ENCODE measurements at places on chromosomes 16 and 17. TPM values are rescaled to one million over a fixed set of nuclear protein-coding genes. Genes with fewer than 3 reads are reported as not detected.
A peak's percentile ranks its signal among the peaks of the same experiment; 100 is the strongest.

DNA sequence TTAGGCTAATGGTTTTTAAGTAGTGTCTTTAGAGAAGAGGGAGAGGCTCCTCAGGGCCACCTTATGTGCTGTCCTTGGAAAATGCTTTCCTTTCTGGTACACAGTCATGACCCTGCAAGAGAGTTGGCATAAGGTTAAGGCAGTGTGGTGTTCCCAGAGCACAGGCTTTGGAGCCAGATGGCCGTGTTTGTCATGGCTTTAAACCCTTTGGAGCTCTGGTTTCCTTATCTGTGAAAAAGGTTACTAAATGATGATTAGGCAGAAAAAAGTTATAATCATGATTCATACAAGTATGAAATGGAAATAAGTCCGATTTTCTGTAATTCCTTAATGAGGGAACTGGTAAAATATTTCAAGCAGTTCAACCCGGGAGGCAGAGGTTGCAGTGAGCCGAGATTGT, 13.2 kb downstream of the UTP4 start:
- DNase-seq: no peak

GRCh38 chr16:79195938-79196337, 404.6 kb downstream of the MAF start:
- DNase-seq: no peak

DNA sequence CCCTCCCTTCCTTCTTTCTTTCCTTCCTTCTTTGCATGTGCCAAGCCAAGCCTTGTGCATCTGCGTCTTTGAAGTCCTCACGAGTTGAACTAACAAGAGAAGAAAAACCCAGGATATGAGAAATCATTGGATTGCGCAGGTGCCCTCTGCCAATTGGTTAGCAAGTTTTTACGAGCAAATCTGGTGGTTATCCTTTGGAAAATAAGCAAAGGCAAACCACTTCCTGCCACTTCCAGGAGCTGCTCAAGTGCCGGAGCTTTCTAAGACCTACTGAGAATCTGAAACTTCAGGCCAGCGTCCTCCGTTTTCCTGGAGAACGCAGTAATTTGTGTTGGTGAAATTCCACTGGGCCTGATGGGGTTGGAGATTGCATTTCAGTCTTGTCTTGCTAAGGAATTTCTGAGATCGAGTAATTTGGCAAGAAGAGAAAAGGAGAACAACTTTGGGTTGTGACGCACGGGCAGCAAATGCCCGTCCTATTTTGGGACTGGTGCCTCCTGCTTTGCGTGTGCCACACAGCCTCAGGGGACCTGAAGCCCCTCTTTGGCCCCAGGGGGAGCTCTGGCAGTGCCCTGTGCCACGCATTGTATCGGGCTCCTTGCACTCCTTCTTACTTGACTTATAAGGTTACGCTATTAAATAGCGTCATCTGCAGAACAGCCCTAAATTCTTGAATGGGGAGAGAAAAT, 56.4 kb downstream of the CMIP start:
- DNase-seq: no peak

GRCh38 chr17:18228176-18228682, 2.8 kb downstream of the LLGL1 start:
- no peak for DNase-seq

Gene OR1G1
- total RNA-seq: not detected

DNA sequence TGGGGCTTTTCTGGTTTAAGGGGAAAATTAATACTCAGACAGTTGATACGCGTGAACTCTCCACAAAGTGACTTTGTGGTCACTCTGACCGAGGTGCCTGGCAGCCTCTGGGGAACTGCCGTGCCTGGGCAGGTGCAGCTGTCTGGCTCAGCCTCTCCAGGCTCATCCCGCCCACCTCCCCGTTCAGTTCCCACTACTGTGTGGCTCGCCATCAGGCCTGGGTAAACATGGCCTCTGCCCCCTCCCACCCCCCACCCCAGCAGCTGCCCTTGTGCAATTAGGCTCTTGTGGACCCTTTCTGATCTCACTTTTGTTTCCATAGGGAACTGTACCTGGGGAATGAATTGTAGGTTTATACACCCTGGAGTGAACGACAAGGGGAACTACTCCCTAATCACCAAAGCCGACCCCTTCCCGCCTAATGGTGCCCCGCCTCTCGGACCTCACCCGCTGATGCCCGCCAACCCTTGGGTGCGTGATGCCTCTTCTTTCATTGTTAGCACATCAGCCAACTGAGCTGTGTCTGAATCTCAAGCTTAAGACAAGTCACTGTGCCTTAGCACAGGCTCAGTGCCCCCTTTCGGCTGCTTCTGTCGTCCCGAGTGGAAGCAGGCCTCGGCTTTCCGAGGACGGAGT, 27.8 kb downstream of the ZC3H18 start:
- no peak for DNase-seq

GRCh38 chr17:6120351-6120750, 50.2 kb downstream of the WSCD1 start:
- no peak for DNase-seq

DNA sequence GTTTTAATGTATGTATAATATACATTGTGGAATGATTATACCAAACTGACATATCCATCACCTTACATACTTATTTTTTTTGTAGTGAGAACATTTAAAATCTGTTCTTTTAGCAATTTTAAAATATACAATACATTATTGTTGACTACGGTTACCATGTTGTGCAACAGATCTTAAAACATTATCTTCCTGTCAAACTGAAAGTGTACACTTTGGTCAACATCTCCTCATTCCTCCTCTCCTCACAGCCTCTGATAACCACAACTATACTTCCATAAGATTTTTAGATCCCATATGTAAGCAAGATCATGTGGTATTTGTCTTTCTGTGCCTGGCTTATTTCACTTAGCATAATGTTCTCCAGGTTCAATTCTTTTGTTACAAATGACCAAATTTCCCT, 7.5 kb upstream of the DNAJA2 start:
- no peak for DNase-seq

- no peak for DNase-seq
Measured at GRCh38 chr17:3979290-3979611, 15.0 kb upstream of the ATP2A3 start.

Gene ARHGAP44
- total RNA-seq: 0.21 TPM

DNA sequence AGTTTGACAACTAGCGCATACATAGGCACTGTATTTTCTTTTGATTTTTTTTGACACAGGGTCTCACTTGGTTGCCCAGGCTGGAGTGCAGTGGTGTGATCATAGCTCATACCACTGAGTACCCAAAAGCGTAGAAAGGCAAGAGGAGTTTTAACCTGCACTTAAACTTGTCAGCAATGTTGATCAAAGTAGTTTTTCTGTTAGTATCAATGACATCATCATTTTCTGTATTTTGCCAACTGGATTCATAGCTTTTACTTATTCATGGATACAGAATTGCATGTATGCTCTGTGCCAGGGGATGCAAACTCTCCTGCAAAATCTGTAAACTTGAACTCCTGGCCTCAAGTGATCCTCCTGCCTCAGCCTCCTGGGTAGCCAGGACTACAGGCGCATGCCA, 55.9 kb upstream of the ATP2A3 start:
- no peak for DNase-seq

Gene IKZF3
- 18.3 TPM for total RNA-seq

- DNase-seq: no peak
Measured at GRCh38 chr16:30934827-30935557, 11.6 kb downstream of the FBXL19 start.

DNA sequence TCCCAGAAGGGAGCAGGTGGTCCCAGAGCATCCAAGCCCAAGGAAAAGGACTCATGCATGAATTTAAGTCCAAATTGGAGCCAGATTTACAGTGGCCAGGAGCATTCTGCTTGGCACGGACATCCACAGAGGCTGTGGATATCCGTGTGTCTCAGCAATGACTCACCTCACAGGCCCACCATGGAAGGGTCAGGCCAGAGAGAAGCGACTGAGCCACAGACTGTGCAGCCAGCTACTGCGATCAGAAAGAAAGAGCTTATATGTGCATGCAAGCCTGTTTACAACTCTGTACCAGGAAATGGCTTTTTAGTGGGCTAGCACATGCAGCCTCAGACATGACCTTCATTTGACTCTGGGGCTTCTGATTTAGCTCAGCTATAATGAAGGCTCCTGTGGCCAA, 231.0 kb downstream of the C16orf95 start:
- DNase-seq: no peak

Gene CTRL
- 5.6 TPM for total RNA-seq

- peak; percentile 64 for DNase-seq
Measured at GRCh38 chr16:89093602-89094251, at the start of gene ACSF3. Gene ACSF3 (plus strand): TSS chr16:89093852. CDS start chr16:89100682, 6,830 bp downstream.

- DNase-seq: no peak
Measured at GRCh38 chr16:83085660-83086059, 458.9 kb downstream of the CDH13 start.

DNA sequence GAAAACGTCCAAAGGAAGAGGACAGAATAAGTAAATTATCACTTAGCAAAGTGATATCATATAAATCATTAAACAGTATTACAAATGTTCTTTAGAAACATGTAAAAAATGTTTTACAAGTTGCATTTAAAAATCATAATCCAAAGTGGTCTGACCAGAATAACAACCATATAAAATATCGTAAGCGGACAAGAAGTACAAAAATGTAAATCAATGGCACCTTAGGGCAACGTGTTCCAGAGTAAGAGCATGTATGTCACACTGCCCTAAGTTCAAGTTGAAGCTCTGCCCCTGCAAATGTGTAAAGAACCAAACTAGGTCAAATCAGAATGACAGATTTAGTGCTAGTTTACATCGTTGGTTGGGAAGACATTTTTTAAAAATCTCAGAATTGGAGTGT, 11.4 kb downstream of the USP31 start:
- no peak for DNase-seq

GRCh38 chr17:50129353-50129727, 620 bp downstream of the SAMD14 start:
- DNase-seq: no peak

Gene STAT5A
- total RNA-seq: 302 TPM

Gene OTOA
- total RNA-seq: not detected

Gene PLEKHM1
- total RNA-seq: 33.1 TPM

Gene SPATA32
- total RNA-seq: 0.67 TPM

GRCh38 chr17:79148584-79148983, 74.0 kb downstream of the ENGASE start:
- DNase-seq: no peak

GRCh38 chr17:48618256-48618896, 3.3 kb upstream of the HOXB8 start:
- peak; percentile 77 for DNase-seq

DNA sequence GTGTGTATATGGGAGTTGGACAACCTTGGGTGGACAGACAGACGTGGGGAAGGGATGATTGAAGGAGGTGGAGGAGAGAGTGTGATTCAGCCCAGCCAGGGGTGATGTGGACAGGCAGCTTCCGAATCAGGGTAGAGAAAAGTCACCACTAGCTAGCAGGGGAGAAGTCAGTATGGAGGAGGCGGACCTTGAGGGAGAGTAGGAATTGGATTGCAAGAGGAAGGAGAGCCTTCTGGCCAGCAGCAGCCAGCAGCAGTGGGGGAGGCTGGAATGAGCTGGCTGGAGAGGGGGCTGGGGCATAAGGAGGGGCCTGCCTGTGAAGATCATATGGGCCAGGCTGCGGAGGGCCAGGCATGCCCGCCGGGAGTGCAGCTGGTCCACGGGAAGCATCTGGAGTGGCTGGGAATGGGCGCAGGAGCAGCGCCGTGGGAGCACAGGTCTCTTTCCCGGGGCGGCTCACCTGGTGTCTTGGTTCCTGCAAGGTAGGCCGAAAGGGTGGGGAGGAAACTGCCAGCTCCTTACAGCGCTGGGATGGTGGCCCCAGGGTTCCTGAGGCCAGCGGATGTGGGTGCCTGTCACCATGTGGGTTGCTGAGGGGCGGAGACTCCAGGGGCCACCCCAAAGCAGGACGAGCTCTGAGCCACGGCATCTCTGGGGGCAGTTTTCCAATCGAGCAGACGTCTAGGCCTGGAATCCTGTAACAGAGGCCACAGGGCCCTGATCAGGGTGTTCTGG, 235.3 kb downstream of the SEC14L1 start:
- peak; percentile 74 for DNase-seq

DNA sequence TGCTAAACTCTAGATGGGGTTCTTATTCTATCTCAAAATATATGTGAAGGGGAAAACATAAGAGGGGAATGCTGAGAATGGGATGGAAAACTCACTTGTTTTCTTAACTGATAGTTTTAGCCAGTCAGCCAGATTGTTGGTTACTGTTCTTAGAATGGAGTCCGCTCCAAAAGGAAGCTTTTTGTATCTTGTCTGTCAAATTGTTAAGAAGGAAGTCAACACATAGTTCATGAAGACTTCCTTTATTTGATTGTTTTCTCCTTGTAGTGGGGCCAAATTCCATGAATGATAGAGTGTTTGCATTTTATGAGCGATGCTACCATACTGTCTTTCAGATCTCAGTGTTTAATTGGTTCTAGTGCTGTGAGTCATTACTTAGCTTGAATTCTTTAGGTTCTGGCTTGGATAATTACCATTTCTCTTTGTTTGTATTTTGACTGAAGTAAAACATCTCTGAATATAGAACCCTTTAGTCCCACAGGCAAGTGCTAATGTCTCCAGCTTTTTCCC, 98.3 kb upstream of the GOT2 start:
- DNase-seq: no peak

GRCh38 chr16:68384288-68385161, 63.8 kb downstream of the SMPD3 start:
- no peak for DNase-seq

GRCh38 chr16:23330583-23331249, 28.6 kb downstream of the SCNN1B start:
- DNase-seq: no peak

Gene NDRG4
- total RNA-seq: 3.1 TPM

DNA sequence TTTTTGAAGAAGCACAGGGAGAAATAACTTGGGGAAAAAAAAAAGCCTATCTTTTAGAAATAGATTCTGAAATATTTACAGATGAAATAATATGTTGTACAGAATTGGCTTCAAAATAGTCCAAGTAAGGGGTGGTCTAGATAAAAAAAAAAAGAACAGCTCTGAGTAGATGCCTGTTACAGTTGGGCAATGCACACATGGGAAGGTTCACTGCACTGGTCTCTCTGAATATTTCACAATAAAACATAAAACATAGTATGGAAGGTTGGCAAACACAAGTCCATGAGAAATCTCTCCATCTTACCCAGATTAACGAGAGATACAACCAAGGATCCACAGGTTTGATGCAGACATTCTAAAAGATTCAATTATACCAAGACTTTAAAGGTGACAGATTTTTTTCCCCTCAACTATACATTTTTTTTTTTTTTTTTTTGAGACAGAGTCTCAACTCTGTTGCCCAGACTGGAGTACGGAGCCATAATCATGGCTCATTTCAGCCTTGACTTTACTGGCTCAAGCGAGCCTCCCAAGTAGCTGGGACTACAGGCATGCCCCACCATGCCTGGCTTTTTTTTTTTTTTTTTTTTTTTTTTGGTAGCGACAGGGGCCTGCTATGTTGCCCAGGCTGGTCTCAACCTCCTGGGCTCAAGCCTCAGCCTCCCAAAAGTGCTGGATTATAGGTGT, 58.0 kb downstream of the KANSL1 start:
- DNase-seq: no peak

- DNase-seq: no peak
Measured at GRCh38 chr17:52389632-52390031, 231.1 kb upstream of the CA10 start.

DNA sequence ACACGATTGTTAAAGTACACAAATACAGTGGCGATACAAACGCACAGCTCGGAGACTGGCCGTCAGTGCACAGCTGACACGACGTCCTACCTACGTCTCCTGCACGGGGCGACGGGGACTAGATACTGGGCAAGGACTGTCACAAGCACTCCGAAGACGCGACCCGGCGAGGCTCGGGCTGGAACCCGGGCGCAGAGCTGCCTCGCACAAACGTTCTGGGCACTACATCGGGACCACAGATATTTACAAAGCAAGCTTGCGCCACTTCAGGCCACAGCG, 13.8 kb downstream of the SLC16A3 start:
- DNase-seq: no peak

- DNase-seq: peak; percentile 94
Measured at GRCh38 chr16:2047330-2048115, at the start of the genes NTHL1 and TSC2. Gene NTHL1 (minus strand): TSS chr16:2047834. CDS start chr16:2047823, 11 bp downstream. Gene TSC2 (plus strand): TSS chr16:2047985. CDS start chr16:2048616, 631 bp downstream.

Gene EVPLL
- not detected for total RNA-seq

Measured in activated T-helper 2 cell treated with anti-CD3 and anti-CD28 coated beads, Interferon-gamma antibody, Interleukin-2, Interleukin-4, amounts not matched to agents 10 μg/mL and 5 μg/mL and 100 μg/mL, durations not matched to agents 14 hours and 24 hours and 36 hours (primary cell).